CD4-positive, alpha-beta T cell treated with Interleukin-12 subunit alpha and Interleukin-12 subunit beta, for 1 hour (primary cell): ENCODE measurements at places on chromosomes 5 and 9.

DNA sequence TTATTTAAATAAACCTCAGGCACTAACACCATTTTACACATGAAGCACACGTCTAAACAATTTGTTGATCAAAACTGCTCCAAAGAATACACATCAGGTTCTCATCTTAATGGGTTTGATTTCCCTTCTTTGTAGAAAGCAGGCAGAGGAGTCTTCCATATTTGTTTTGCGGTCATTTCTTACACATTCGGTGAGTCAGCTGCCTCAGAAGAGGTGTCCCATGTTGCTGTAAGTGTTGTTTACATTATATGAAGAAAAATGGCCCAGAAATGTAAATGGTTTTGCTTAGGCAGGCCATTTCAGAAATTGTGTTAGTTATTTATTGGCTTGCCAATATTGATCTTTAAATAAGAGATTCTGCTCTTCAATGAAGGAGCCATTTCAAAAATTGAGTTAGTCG lies 325.8 kb downstream of the TENT4A start:
- no peak for DNase-seq

DNA sequence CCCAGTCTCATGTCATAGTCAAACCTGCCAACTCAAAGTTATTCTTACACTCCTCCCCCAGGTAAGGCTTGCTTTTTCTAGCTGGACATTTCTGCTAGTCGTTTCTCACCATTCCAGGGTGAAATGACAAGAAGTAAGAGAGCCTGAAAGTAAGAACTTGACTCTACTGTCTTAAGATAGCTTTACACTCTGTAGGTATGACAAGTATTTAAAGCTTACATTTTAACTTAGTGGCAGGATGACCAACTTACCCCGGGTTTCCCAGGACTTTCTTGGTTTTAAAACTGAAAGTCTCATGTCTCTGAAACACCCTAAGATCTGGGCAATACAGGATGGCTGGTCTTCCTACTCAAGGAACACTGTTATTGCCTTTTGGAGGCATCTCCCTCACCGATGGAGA lies 67.5 kb upstream of the PIK3R1 start:
- DNase-seq: no peak

DNA sequence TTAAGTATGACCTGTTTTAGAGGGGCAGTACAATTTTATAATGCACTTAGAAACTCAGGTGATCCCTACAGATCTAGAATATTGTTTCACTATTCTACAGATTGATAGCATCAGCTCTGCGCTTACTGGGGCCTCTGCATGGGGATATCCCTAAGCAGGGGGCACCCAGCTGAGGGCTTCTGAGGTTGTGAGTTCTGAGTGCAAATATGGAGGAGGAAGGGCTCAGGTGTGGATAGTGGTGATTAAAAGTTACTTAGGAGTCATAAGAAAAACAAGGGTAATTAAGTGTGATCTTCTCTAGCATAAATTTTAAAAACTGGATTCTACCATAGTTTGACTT lies 274.4 kb downstream of the EFNA5 start:
- DNase-seq: no peak

DNA sequence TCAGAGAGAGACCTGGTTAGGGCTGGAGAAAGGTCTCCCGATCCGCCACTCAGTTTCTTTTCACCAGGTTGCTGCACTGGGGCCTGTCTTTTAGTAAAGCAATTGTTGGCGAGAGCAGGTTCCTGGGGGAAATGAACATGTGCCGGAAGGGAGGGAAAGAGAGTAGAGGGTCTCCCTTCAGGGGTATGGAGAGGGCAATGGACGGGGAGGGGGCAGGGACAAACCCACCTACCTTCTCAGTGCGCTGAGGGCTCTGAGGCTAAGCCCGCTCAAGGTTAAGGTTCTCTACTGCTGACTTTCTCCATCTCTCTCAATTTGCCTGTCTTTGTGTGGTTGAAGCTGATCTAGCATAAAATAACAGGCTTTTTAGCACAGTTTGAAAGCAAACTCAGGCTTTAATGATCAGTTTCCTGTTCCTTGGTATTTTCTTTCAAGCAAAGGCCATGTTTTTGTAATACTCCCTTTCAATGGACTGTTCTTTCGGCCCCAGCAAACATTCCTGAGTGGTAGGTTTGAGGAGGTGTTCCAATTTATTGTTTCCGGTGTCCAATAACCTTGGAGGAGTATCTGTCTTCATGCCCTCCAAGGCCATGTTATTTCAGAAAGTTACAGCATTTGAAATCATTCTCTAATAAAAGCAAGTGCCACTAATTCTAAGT lies 25.5 kb upstream of the TRAF1 start:
- DNase-seq: no peak

- DNase-seq: no peak
These were observed 46.7 kb downstream of the KCNT1 start for GRCh38 chr9:135748676-135749075.

DNA sequence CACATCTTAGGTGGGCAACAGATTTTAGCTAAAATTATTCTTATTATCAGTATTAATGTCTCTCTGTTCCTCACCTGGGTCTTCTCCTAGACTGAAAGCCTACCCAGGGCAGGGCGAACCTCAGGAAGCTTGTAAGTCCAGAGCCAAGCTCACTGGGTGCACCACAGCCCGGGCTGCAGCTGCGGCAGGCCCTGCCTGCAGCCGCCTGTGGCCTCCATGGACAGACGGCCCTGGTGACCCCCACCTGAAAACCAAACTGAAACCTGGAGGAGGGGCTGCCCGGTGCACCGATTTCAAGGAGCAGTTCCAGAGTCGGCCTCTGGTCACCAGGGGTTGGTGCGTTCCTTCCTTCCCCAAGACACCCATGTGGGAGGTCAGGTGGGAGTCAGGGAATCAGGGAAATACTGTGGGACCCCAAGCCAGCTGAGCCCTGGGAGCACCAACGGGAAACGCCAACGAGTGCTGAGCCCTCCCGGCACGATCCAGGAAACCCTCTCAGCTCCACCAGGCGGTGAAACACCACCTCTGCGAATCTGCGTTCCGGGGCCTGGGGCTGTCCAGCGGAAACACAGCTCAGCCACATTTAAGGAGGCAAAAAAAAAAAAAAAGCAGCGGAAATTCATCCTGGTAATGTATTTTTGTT lies 68.6 kb upstream of the PPP1R26 start:
- DNase-seq: no peak

DNA sequence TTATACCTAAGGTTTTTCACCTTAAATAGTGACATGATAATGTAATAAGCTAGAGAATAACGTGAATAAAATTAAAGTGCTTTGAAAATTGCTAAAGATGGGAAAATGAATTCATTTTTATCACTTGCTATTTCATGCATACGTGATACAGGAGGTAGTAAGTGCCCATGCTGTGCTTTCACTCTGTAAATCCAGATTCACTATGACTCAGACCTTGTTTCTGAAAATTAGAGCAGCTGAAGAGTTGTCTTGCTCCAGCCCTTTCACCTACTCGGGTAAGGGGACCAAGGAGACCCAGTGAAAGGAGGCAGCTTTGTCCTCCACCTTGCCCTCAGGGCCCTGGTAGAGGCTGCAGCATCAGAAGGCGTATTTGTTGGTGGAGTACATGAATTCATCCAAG lies 87.9 kb downstream of the ANKH start:
- no peak for DNase-seq

- DNase-seq: no peak
These were observed 19.3 kb downstream of the AK3 start for GRCh38 chr9:4721736-4722135.

DNA sequence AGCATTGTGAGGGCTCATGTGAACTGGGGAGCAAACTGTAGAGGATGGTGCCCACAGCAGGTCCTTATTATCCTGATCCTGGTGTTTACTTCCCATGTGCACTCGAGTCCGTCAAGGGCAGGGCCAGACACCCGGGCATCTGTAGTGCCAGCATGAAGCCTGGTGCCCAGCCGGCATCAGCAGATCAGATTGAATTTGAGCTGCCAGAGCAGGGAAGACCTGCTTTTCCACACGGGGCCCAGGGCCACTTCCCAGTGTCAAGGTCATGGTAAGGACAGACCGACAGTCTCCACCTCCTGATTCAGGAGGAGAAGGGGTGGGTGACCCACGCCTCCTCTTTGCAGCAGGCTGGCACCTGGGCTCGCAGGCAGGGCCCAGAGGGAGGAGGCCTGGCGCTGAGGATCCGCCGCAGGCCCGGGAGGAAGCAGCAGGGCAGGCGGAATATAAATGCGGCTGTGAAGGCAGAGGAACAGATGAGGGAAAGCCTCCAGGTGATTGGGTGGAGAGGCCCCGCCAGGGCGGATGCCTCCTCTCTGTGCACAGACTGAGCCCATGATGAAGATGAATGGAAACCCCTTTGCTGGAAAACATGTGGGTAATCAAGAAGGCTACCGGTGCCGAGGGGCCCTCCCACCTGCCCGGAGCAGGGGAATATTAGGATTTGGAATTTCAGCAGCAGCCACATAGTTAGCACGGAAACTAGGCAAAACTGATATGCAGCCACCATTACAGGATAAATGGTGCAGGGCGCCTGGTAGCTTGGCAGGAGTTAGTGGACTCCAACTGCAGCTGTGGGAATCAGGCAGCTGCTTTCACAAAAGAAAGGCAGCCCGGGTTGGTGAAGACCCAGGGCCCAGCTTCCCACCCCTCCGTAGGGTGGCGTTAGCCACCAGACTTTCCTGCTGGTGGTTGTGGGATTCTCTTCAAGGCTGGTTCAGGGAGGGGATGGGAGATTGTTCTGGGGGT lies 114.9 kb downstream of the GAPVD1 start:
- DNase-seq: no peak

- no peak for DNase-seq
These were observed 453.5 kb downstream of the GADD45G start for GRCh38 chr9:90058182-90058763.

DNA sequence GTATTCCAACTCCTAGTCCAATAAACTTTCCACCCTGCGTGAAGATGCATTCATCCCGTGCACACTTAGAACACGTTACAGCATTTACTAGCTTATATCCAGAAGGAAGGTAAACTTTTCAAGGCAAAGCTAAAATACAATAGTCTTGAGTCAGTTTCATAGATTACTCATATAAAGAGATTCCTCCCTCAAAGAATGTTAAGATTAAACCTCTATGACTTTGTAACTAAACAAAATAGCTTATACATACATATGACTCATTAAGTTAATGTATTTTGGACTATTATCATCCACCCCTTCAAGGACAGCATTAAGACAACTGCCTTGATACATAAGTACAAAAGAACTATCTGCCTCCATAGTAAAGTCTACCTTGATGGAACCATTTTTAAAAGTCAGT lies 36.1 kb downstream of the TLE1 start:
- DNase-seq: no peak

GRCh38 chr5:64693636-64694035 lies 3.3 kb downstream of the SHISAL2B start:
- no peak for DNase-seq

GRCh38 chr5:172846677-172847076 lies 12.6 kb downstream of the ERGIC1 start:
- DNase-seq: no peak

DNA sequence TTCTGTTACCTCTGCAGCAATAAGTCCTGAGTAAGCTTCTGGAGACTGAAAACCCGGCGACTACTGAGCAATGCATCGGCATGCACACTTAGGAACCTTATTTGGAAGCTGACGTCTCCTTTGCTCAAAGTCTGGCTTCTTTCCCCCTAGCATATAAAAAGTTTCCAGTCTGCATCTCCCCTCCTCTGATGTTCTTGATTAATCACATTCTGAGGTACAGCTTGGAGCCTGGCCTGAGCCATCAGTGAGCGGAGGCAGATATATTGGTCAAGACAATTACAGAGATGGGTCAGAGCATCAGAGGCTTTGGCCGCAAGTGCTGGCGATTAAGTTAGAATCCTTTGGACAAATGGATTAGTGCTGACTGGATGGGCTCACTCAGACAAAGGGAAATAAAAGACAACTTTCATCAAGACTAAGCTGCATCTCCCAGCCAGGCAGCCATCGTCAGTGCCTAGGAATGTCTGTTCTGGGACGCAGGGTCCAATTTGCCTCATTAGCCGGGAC lies 140.7 kb downstream of the MTX3 start:
- DNase-seq: no peak

DNA sequence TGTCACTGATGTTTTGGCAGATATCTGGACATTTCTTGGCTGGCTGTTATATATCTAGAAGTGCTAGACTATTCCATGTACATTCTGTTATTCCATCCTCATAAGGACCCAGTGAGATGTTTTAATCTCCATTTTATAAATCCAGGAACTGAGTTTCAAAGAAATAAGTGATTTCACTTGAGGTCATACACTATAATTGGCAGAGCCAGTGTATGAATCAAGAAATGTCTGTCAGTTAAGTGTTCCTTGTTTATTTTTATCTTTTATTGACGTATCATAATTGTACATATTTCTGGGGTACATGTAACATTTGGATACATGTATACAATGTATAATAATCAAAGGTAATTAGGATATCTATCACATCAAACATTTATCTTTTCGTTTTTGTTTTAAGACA lies 338.3 kb upstream of the KLF4 start:
- no peak for DNase-seq

DNA sequence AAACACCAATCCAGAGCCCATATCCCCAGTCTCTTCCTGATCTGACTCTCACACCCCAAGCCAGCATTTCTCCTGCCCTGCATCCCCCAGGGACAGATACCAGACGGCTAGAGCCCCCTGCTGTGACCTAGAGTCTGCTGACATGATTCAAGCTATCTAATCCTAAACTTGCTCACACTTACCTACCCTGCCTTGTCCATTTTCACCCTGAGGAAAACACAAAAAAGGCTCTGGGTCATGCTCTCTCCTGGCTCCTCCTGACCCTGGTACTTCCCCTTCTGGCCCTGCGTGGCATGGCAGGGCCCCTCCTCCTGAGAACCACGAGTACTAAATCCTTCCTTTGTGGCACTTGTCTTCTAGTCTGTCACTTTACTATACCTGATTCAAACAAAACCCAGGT lies 2.8 kb upstream of the ARRDC1 start:
- no peak for DNase-seq

DNA sequence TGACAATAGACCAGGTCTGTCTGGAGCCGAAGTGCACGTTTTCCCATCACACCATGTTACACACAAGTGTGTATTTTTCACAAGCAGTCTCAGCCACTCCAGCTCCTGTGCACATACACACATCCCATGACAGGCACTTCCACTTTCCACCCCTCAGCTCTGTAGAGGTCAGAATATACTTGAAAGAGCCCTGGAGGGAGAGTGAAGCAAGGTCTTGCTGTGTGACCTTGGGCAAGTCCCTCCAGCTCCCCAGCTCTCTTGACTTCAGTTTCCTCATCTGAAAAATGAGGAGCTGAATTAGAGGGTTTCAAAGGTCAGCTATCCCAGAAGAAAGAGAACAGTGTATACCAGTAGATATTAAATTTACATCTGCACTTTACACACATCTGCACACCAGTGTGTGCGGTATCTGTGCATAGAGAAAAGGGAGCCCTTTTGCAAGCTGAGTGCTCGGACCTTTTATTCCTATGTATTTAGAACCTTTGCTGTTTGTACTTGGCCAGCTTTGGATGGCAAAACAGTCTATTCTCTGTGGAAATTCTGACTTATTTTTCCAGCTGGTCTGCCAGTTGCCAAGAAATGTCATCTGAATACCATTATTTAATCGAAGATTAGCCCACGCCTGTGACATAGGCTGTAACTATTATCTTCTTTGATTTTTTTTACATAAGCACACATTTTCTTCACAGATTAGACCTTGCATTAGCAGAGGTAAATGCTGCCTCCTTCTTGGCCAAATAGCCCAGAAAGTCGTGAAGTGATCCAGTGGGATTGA lies 528.0 kb downstream of the BNC2 start:
- no peak for DNase-seq
